ENCODE measurements at places on chromosomes 6 and 20.

DNA sequence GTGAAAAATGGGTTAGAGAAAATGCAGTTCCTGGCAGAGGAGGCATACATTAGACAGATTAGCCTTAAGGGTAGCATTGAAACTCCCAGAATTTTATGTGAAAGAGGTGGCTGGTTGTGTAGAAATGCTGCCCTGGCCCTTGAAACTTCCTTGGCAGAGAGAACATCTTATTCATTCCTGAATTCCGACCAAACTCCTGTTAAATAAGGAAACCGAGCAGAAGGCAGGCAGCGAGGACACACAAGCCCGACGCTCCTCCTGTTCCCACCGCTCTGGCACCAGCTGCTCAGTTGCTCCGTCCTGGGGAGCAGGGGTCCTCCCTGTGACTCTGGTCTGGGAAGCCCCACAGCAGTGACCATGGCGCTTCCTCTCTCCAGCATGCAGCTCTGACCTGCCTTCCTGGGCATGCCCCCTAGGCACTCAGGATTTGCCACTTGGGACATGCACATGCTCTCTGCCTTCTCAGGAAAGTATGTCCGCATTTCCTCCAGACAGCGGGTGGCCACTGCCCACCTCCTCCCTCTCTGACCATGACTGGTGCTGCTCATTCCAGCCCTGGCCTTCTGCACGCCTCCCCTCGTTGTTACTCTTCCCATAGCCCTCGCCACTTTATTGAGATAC lies 35.2 kb upstream of the CLDN20 start:
- no peak for DNase-seq

GRCh38 chr20:51757226-51757625 lies 11.0 kb downstream of the ATP9A start:
- no peak for DNase-seq

GRCh38 chr6:92468066-92468465 lies 951.3 kb downstream of the EPHA7 start:
- no peak for DNase-seq

- no peak for DNase-seq
Measured at GRCh38 chr6:6026513-6027205, 19.9 kb upstream of the NRN1 start.

DNA sequence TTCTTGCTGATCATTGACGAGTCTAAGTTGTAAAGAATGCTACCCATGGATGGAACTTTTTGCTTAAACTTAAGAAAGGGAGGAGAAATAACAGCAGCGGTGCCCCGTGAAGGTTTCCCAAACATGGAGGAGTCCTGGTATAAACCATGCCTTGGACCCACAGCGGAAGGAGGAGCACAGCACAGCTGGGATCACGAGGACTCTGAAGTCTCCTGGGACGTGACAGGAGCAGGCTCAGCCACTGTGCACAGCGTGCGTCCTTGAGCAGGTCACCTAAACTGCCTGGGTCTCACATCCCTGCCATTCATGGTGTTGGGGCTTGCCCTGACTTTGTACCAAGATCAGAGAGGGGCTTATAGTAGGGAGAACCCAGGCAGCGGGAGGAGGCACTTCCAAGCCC lies 56.1 kb upstream of the UNC93A start:
- DNase-seq: no peak

DNA sequence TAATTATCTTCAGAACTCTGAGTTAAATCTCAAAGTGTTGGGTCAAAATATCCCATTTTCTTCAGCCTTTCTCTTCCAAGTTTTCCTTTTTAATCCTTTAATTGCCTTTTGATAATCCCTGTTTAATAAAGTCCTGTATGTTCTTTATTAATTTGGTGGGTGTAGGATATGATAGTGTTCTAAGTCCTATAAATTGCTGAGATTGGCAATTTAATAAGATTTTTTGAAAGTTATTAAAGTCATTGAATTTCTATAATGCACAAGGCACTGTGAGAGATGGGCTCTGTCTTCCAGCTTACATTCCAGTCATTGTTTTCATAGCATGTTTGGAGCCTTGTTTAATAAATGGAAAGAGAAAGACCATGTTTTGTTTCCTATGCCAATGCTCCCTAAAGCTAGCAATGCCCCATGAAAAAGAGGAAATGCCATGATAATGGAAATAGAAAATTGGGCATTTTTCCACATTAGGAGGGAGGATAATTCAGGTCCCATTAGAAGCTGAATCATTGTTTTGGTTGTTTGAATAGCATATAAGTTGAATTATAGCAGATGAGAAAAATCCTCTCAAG lies 404.8 kb downstream of the CD109 start:
- DNase-seq: no peak

GRCh38 chr6:11251553-11252360 lies 19.3 kb upstream of the NEDD9 start:
- no peak for DNase-seq

DNA sequence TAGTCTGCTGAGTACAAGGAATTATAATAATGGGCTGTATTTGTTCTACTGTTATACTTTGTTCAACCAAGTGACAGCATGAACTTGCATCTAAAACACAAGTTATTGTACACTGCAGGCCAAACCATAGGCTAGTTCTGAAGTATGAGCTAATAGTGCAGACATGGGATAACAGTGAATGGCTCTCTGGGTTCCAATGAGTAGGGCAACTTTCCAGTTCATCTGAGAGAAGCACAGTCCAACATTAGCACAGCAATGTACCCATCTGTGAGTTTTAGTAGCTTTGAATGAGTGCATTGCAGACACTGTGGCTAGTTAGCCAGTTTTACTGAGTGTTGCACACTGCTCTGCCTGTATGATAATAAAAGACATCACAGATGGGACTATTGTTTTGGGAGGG lies 56.5 kb upstream of the FUT9 start:
- DNase-seq: no peak

GRCh38 chr6:105539911-105540310 lies 137.0 kb upstream of the PREP start:
- DNase-seq: no peak

DNA sequence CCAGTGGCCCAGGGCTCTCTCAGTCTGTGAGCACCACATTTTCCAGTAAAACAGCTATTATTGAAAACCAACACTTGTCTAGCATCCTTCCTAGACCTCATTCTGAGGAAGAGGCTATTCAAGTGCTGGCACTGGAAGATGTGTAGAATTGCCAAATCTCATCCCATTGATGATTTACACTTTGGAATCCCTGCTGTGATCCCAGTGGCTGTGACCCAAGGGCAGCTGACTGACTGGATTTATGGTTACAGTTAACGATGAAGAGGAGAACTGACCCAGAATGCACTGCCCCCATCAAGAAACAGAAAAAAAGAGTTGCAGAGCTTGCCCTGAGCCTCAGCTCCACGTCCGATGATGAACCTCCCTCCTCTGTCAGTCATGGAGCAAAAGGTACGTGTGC lies 2.4 kb downstream of the CMTR1 start:
- DNase-seq: no peak

- DNase-seq: no peak
Measured at GRCh38 chr6:91317247-91317835, 730.5 kb upstream of the MAP3K7 start.

- DNase-seq: no peak
Measured at GRCh38 chr20:40519918-40520317, 169.1 kb downstream of the MAFB start.

- DNase-seq: no peak
Measured at GRCh38 chr6:4441981-4442434, 306.6 kb upstream of the ECI2 start.
